ENCODE measurements at places on chromosomes 4 and X. TPM values are rescaled to one million over a fixed set of nuclear protein-coding genes. Genes with fewer than 3 reads are reported as not detected.

Gene MAMLD1
- 5.6 TPM for total RNA-seq

Gene HSFX3
- total RNA-seq, result not detected

Gene SASH3
- 1.4 TPM for total RNA-seq

Gene F9
- total RNA-seq, result not detected

Gene ASMTL
- 22.1 TPM for total RNA-seq

Gene SLC9B1
- 6.9 TPM for total RNA-seq

Gene SLC38A5
- 103 TPM for total RNA-seq

Gene GPR78
- 2.1 TPM for total RNA-seq

Gene DUX4
- not detected for total RNA-seq

Gene TBX22
- total RNA-seq, result 1.3 TPM

Gene NIPAL1
- total RNA-seq, result 35.3 TPM

Gene HMX1
- 63.0 TPM for total RNA-seq

Gene ADH1C
- 1.3 TPM for total RNA-seq

Gene TLR1
- 9.6 TPM for total RNA-seq

Gene TRMT10A
- 15.4 TPM for total RNA-seq

Gene HTRA3
- total RNA-seq, result 44.8 TPM

Gene CXCL3
- 1.5 TPM for total RNA-seq

Gene FAM9C
- not detected for total RNA-seq

Gene TCP11X2
- 6.8 TPM for total RNA-seq

Gene KDM5C
- 205 TPM for total RNA-seq

Gene AMOT
- 30.5 TPM for total RNA-seq

Gene MAGEA11
- total RNA-seq, result 0.77 TPM

Gene HELT
- total RNA-seq, result 1.0 TPM

Gene CD40LG
- total RNA-seq, result not detected

Gene FGFBP2
- not detected for total RNA-seq

Gene PDCL2
- not detected for total RNA-seq

Gene SPANXD
- total RNA-seq, result not detected

Gene SLC30A9
- total RNA-seq, result 130 TPM

Gene ANOS1
- total RNA-seq, result 49.4 TPM

Gene SLC2A9
- total RNA-seq, result 6.4 TPM

Gene HMGN5
- 8.7 TPM for total RNA-seq

Gene HTR2C
- total RNA-seq, result 0.49 TPM

Gene LNX1
- total RNA-seq, result 12.3 TPM

Gene CSN1S1
- not detected for total RNA-seq

Gene SOD3
- total RNA-seq, result 19.7 TPM

Gene FGF16
- total RNA-seq, result 0.66 TPM

Gene PABPC1L2B
- 0.38 TPM for total RNA-seq

Gene PPP4R3C
- not detected for total RNA-seq

Gene KCNIP4
- 16.3 TPM for total RNA-seq

Gene EIF2S3
- 150 TPM for total RNA-seq

Gene ATP6AP1
- total RNA-seq, result 94.4 TPM

Gene ESX1
- total RNA-seq, result not detected

Gene KLB
- total RNA-seq, result 0.11 TPM

Gene TNMD
- 36.9 TPM for total RNA-seq

Gene TRAPPC11
- 66.6 TPM for total RNA-seq

Gene TMEM154
- 1.6 TPM for total RNA-seq

Gene IL1RAPL1
- total RNA-seq, result 9.1 TPM

Gene KLF8
- 11.3 TPM for total RNA-seq

Gene AMTN
- total RNA-seq, result not detected

Gene COX7B2
- not detected for total RNA-seq

Gene THOC2
- total RNA-seq, result 175 TPM

Gene SHOX
- total RNA-seq, result 7.3 TPM

Gene GRPEL1
- 16.2 TPM for total RNA-seq

Gene NLRP2B
- not detected for total RNA-seq

Gene FRYL
- 226 TPM for total RNA-seq

Gene SLC6A14
- total RNA-seq, result 0.99 TPM

Data from camera-type eye (tissue), 1 donor.